CD8-positive, alpha-beta memory T cell (primary cell): ENCODE measurements at places on chromosomes 7 and 10.

DNA sequence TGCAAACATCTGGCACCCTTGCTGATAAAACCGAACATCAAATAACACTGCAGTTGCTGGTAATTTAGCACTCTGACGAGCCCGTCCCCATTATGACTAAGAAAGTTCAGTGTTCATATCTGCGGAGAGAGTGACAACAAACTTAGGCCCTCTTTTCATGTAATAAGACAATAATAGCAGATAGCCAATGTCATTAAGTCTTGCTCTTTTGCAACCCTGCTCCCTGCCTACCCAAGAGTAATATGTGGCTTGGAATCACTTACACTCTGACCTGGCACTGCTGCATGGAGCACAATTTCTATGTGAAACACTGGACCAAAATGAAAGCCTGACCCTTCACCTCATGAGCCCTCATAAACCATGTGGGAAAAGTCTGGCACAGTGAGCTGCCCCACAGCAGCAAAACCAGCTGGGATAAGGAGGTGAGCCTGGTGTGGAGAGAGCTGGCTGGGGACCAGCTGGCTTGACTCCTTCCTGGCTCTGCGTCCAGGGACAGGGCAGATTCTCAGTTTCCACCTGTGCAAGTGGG, 86.5 kb downstream of the HIPK2 start:
- no peak for DNase-seq

GRCh38 chr10:11162828-11163599, 145.3 kb downstream of the CELF2 start:
- DNase-seq: peak; percentile 91

GRCh38 chr7:84941291-84941690, 245.6 kb downstream of the SEMA3D start:
- no peak for DNase-seq

DNA sequence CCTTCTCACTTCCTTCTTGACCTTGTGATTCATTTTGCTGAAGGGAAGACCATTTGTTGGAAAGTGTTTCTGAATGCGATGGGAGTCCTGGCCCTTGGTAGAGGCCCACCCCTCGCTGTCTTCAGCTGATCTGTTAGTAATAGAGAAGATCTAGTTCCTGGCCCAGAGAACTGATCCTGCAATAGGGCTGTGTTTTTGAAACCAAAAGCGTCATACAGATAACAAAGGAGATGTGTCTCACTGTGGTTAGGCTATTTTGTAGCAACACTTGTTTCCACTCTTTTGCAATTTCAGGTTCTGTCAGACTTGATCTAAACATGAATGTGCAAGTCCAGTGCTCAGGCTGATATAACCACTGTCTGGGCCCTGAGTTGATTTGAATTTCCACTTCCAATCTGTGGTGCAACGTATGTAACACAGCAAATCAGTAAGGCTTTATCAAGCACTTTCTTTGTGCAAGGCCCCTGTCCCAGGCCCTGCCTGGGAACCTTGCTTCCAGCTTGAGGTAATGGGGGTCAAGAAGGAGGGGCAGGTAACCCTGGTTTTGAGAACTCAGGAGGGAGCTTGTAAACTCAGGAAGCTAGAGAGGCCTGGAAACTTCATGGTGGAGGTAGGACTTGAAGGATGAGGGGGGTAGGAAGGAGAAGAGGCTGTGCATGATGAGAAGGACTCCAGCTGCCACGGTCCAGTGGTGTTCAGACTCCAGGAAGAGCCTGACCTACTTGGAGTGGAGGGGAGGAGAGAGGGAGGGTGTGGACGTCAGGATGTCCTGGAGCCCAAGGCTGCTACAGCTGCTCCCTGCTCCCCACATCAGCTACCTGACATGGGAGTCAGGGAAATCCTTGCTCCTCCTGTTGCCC, 42.2 kb upstream of the SRGN start:
- no peak for DNase-seq

DNA sequence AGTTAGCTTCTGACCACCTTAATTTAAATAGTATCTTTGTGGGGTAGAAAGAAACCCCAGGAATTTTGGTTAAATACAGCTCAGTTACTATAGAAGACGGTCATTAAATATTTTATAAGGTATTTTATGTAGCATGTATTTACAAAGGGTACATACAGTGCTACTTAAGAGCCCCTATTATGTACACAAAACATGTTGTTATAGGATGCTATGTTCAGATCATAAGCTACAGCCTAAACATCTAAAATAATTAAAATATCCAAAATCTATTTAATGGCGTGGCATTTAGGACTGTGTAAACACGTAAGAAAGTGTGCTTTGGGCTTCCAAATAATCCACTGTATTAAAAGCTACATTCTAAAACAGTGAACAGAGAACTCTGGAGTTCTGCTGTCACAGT, 39.4 kb upstream of the DLX5 start:
- no peak for DNase-seq

DNA sequence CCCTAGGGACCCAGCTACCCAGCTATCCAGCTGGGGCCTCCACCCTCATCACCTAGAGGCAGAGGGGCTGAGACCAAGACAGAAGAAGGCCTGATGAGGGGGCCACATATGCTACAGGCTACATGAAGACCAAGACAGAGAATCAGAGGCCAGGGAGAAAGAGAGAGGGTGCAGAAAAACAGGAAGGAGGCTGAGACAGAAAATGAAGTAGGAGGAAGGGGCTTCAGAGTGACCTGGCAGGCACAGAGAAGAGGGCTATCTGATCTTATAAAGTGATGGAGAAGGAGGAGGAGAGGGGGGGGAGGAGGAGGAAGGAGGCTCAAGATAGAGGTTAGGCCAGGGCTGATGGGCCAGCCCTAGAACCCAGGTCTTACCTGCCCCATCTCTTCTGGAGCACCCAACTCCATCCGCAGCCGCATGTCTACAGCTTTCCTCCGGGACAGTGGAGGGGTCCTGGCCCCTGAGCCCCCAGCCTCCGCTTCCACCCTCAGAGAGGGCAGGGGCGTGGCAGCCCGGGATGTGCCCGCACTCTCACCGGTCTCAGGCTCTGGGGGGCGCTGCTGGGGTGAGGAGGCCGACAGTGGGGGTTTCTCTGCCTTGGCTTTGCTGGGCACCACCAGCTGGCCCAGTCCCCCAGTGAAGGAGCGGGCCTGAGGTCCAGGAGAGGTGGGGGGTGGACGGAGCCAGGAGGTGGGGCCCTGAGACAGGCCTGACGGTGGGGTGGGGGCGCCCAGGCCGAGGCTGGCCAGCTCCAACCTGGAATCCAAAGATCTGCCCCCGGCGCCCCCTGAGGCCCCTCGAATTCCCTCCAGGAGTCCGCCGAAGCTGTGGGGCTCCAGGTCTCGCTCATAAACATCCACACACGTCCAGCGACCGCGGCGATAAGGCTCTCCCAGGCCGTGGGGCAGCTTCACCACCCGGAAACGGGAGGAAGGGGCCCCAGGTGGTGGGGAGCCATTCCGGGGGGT, 1.8 kb downstream of the TSC22D4 start:
- peak; percentile 15 for DNase-seq

GRCh38 chr10:16947069-16947468, 129.8 kb upstream of the RSU1 start:
- no peak for DNase-seq

DNA sequence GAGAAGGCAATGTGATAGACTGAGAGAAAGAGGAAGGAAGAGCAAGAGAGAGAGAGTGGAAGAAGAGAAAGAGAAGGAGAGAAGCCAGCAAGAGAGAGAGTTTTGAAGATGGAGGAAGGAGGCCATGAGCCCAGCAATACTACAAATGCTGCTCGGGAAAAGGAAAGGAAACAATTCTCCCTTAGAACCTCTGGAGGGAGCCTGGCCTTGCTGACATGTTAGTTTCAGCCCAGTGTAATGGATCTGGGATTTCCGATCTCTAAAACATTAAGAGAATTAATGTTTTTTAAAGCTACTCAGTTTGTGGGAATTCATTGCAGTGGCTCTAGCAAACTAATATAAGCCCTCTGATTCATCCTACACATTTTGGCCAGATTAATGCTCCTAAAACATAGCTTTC, 206.8 kb upstream of the MTPN start:
- DNase-seq: no peak

DNA sequence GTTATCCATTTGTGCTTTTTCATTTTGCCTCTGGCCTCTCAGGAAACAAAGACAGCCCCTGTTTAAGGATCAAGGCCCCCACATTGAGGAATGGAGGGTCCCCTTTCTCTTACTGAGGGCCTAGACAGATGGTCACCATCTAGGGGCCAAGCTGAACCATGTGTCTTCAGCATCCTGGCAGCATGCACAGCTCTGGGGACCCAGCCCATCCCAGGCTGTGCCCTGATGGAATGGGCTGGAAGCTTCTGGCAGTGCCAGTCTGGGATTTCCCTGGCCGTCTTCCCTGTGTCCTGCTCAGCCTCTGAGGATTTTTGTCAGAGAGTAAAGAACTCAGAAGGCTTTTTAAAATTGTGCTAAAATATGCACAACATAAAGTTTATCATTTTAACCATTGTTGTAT, 116.8 kb downstream of the ITIH5 start:
- no peak for DNase-seq

GRCh38 chr7:127809261-127809702, 157.3 kb downstream of the SND1 start:
- no peak for DNase-seq

DNA sequence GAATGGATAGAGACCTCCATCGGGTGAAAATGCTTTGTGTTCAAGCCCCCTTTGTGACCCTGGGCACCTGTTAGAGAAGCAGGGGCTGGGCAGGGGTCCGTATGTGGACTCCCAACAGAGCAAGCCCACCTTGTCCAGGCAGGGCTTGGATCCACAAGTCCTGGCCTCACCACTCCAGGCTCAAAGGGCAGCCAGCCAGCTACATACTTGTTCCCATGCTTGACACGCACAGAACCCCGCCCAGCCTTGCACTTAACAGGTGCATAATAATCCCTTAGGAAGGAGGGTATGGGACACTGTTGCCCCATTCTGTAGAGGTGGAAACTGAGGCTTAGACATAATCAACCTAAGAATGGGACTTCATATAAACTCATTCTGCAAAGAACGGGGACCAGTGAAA, 160.6 kb downstream of the PRKAG2 start:
- DNase-seq: no peak

- no peak for DNase-seq
Measured at GRCh38 chr7:115319541-115319940, 397.6 kb downstream of the MDFIC start.

GRCh38 chr10:91249700-91250099, 29.2 kb downstream of the PCGF5 start:
- no peak for DNase-seq

GRCh38 chr7:48667407-48667806, 256.9 kb upstream of the CDC14C start:
- DNase-seq: no peak

DNA sequence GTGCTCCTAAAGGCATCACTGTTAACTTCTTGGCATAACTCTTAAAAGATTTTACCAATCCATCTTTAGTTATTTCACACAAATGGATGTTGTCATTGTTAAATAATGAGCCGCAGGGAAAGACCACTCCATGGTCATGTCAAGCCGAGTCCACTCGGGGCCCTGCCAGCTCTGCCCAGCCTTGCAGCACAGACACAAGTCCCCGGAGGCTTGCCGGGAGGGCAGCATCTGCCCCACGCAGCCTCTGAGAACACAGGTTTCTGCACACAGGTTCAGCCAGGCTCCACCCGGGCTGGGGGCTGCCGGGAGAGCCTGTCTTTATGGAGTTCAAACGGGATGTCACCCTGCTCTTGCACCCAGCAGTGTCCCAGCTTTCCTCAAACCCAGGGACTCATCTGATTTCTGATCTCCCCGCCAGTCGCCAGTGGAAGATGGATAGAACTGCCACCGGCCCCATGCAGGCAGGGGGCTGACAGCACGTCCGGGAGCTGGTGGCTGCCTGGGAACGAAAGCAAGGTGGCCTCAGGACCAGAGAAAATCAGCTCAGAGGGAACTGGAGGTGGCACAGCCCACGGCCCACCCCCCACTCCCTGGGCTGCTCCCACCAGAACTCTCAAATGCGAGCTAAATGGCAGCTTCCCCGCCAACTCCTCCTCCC, 156.2 kb downstream of the TCERG1L start:
- DNase-seq: no peak

DNA sequence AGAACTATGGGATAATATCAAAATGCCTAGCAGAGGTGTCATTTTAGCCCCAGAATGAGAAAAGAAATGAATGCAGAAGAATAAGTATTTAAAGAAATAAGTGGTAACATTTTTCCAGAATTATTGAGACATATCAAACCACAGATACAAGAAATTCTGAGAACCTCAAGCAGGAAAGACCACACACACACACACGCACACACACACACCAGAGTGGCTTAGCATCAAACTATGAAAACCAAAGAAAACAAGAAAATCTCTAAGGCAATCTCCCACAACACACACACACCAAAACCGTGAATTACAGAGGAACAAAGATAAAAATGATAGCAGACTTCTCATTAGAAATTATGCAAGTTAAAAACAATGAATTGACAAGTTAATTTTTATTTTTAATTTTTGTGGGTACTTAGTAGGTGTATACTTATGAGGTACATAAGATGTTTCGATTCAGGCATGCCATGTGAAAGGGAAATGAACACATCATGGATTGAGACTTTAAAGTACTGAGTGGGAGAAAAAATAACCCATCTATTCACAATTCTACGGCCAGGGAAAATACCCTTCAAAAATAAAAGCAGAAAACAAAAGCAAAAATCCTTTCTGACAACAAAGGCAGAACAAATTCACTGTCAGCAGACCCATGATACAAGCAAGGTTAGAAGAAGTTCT, 14.6 kb downstream of the PPIF start:
- no peak for DNase-seq

- DNase-seq: no peak
Measured at GRCh38 chr7:70752794-70753241, 379.1 kb upstream of the GALNT17 start.

DNA sequence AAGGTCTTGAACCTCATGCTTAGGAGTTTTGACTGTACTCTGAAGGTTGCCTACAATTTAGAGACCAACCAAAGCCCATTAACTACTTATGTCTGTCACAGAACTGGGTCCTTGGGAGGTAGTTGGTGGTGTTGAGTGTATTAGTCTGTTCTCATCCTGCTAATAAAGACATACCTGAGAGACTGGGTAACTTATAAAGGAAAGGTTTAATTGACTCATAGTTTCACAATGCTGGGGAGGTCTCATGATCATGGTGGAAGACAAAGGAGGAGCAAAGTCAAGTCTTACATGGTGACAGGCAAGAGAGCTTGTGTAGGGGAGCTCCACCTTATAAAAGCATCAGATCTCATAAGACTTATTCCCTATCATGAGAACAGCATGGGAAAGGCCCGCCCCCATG, 319.6 kb upstream of the ZMIZ1 start:
- no peak for DNase-seq

DNA sequence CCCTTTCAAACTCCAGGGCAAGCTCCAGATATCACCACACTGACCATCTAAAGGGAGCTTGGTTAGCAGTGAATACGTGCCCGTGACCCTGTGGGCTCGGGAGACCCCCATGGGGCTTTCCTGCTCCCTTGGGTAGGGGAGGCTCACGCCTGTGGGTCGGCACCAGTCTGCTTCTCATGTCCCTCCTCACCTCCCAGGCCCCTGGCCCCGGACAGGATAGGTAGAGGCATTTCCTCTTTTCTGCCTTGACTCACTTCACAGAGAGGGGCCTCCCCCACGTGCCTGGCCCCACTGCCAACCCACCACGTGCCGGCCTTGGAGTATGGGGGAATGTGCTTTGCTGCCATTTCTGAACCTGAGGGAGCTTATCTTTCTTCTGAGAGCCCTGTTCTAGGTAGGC, 131.3 kb upstream of the FAM20C start:
- no peak for DNase-seq
